ENCODE measurements at places on chromosomes 12 and 14.
A peak's percentile ranks its signal among the peaks of the same experiment; 100 is the strongest.

DNA sequence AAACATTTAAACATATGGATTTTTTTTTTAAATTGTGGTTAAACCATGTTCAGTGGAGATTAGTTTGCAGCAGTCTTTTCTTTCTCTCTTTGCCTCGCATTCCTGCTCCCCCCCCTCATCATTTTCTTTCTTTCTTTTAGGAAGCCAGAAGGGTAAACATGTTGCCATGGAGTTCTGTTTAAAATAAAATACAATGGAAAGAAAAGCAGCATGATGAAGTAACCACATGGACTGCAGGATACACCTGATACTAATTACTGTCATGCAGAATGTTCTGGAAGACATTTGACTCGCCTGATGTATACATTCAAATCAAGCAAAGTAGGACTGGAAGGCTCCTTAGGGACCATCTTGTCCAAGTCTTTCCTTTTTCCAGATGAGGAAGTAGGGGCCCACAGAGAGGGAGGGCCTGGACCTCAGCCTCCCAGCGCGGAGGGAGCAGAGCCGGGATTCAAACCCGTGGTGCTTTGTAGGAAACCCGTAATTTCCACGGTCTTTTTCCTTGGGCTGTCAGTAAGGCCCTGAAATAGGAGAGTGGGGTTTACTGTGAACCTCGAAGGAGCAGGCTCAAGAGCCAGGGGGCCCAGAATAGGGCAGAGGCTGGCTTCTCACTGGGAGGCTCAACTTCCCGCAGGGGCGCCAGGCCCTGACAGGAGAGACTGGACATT, 2.4 kb upstream of the MEG3 start:
- DNase-seq, result no peak

DNA sequence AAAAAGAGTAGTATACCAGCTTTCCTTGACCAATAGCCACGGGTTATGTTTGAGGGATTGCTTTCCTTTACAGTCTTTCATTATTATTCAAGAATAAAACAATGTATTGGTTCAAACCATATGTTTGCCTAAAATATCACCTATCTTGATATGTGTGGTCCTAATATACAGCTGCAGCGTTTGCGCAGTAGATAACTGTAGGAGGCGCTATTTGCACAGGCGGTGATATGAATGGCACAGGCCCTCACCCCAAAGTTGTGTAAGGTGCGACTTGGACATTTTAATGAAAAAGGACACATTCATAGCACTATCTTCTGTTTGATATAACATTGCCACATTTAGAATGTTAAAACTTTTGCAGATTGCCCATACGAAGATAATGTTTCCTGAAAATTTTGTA, 298.4 kb downstream of the TRHDE start:
- DNase-seq, result no peak

DNA sequence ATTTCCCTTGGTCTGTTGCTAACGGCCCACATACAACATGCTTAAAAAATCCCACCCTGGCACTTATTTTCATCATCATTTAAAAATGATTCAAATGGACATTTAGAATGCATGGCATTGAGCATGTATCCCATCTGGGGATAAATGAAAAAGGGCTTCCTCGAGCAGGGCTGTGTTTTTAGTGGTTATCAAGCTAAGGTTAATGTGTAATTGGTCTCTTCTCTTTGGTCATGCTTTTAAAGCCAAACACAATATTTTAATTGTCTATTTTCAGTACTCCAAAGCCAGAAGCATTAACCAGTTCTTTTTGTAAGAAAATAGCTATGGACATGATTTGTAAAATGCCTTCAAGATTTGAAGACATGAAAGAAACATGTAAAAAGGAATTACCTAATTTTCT, 1.9 kb upstream of the TRHDE start:
- no peak for DNase-seq

DNA sequence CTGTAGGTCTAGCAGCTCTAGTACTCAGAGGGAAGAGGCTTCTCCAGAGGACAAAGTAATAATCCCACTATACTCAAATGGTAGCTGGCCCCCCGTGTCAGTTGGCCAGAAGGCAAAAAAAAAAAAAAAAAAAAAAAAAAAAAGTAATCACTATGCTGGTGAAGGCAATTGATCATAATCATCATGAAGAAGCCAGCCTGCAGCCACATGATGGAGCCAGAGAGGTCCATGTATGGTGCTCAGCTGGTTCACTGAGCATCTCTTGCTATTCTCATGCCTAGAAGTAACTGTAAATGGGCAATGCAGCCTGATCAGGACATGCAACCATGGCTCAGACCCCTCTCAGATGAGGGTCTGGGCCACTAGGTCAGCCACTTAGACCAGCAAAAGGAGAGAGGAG, 378.8 kb downstream of the MED13L start:
- DNase-seq, result no peak

- no peak for DNase-seq
These were observed 76.9 kb downstream of the ESR2 start for GRCh38 chr14:64217308-64217707.

DNA sequence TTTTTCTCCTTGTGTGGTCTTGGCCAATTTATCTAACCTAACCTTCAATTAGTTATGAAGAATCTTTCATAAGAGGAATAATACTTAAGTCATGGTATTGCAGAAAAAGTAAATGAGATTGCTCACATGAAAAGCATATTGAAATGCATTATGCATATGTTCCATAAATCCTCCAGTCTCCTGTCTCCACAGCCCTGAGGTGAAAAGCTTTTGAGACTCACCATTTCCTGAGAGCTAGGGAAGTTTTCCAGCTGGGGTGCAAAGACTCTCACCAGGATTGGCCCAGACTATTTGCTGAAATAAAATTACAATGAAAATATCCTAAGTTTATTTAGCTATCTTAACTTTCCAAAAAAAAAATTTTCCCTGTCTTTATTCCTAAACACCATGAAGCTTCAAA, 723.8 kb upstream of the FLRT2 start:
- DNase-seq, result no peak

- no peak for DNase-seq
These were observed 291.5 kb downstream of the RPS29 start for GRCh38 chr14:49294621-49295148.

DNA sequence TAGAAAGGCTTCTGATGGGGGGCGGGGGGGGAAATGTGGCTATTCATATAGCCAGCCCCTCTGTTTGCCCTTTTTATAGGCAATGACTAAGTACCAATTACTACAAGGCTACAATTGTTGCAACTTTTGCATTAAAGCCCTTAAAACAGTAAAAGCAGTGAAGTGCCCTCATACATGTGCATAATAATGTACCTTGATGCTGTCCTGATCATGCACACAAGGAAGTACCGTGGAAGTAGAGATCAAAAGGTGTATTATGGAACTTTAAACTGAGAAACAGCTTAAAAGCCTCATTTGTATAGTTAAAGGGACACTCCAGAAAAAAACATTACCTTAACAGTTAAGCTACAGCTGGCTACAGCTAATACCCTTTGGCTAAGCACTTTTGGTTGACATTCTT, 111.8 kb downstream of the PLEKHG7 start:
- DNase-seq, result no peak

GRCh38 chr12:123055281-123055766, 74.8 kb downstream of the ARL6IP4 start:
- no peak for DNase-seq

- DNase-seq, result no peak
These were observed 75.9 kb upstream of the GNG2 start for GRCh38 chr14:51784466-51784865.

GRCh38 chr14:92383805-92384204, 60.8 kb downstream of the SLC24A4 start:
- DNase-seq, result no peak

DNA sequence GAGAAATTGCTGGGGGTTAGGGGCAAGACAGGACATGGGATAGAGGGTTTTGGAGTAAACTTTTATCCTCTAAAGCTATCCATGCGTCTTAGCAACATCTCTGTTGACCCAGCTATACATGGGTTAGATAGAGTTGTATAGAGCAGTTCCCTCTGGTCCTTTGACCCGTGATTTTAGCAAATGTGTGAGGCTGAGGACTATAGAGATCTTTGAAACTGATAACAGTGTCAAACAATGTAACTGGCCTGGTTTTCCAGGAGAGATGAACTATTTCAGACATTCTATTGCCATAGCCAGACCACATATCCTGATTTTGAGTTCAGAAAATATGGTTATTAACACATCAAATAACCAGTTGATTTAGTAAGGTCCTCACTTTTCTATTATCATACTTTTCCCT, 60.4 kb downstream of the B4GALNT3 start:
- DNase-seq, result no peak

- no peak for DNase-seq
These were observed 161.1 kb downstream of the SUDS3 start for GRCh38 chr12:118537481-118537917.

DNA sequence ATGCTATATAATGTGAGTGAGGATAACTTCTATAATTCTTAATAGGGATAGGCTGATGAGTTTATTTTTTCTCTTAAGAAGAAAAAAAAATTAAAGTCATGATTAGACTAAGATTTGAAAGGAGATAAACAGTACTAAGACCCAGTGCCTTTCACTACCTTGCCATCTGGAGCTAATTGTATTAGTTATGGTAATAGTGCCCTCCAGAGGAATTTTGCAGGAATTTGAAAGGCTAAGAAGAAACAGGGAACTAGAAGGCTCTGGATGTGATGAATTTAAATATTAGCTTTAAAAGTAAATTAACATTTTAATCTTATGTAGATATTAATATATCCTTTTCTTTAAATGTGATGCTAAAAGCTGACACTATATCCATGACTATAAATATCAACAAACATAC, 36.6 kb upstream of the PIK3C2G start:
- DNase-seq, result peak; percentile 12

DNA sequence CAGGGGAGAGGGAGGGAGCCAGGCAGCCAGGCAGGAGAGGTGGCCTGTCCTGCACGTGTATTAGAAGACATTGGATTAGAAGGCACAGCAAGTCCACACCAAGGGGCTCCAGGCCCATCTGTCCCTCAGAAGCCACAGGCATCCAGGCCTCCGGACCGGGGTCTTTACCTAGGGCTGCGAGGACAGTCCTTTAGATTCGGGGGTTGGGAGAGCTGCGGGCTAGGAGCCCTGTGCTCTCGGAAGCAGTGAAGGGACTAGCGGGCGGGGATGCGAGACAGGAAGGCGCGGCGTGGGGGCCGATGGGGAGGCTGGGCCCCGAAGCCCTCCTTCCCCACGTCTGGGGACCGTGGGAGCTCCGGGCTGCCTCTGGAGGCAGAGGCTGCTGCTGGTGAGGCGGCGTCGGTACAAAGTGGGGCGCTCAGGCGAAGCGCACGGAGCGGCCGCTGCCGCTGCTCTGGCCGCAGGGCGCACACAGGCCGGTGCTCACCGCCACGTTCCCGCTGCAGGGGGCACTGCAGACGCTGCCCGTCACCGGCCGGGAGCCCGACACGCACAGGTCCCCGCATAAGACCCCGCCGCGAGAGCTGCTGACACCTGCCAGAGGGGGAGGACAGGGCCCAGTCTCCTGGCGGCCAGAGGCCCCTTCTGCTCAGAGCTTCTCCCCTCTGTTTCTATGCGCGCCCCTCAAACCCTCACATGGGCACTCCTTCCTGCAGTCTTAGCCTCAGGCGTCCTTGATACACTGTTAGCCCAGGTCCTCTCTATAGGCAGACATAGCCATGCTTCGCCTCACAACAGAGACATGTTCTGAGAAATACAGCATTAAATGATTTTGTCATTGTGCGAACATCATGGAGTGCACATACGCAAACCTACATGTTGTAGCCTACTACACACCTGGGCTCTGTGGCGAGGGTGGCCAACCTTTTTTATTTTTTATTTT, 17.3 kb downstream of the KRT7 start:
- DNase-seq, result no peak

- no peak for DNase-seq
These were observed 89.6 kb downstream of the TTC7B start for GRCh38 chr14:90726656-90727055.

- DNase-seq, result no peak
These were observed 98.4 kb upstream of the SLC38A2 start for GRCh38 chr12:46470975-46471374.

DNA sequence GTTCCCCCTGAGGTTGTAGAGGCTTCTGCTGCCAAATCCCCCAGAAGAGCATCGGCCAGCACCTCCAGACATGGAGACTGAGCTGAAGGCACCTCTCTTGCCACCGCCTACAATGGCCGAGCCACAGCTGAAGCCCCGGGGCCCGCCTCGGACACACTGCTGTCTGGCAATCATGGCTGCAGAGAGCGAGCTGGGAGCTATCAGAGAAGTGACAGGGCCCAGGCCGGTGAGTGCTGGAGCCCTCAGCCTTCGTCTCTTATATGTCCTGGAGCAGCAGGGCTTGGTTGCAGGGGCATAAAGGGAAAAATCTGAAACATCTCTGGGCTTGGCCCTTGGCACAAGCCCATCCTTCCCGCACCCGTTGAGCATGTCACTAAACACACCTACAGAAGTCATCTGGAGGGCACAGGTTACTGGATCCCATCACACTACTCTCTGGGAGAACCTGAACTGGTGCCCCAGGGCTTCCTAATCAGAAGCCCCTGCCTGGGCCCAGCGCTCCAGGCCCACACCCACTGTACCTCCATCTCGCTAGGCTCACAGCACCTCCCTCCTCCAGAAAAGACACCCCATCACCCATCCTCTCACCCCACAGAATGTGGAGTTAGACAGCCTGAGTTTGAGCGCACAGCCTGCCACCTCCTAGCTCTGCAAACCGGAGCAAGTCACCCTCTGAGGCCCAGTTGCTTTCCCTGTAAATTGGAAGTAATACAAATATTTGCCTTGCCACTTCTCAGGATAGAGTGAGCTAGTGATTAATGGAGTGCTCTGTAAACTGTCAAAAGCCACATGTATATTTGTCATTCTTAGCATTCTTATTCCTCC, at the start of gene KRT4:
Gene KRT4 (minus strand): TSS at position 232 of the 825 bp plus-strand sequence. CDS start 58 bp downstream, at position 174.
- DNase-seq, result no peak

GRCh38 chr12:120654656-120655055, 14.2 kb downstream of the CABP1 start:
- DNase-seq, result no peak

DNA sequence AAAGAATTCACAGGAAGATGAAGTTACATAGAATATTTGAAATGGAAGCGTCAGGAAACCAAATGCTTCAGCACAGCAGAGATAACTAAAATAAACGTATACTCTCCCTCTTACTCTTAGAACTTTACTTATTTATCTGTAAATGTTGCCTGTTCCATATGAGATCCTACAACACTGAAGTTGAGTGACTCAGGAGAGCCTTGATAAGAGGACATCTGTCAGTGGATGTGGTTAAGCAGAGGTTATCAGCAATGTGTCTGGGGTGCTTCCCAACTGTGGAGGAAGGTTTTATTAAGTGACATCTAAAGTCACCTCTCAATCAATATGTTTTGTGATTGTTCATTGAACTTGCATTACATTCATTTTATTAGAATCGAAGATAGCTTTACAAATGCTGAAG, 81.9 kb downstream of the NEDD1 start:
- no peak for DNase-seq

DNA sequence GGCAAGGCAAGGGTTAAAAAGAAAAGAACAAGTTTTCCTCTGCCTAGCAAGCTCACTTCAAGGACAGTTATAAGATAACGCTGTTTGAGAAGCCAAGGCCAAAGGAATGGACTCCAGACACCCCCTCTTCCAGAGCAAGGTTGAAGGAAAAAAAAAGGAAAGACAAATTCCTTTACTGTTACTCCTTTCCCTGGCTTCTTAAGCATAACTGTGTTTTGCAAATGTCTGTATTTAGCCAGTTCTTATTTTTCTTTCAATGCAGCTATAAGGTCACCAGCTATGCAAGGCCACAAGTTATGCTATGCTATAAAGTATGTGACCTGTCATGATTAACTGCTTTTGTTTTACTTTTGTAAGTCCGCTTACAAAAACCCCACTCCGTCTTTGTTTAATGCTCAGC, 26.6 kb downstream of the ZNF410 start:
- DNase-seq, result no peak

GRCh38 chr14:37590428-37591139, 4.5 kb downstream of the FOXA1 start:
- DNase-seq, result no peak
